ENCODE measurements at places on chromosomes 3 and 15.

DNA sequence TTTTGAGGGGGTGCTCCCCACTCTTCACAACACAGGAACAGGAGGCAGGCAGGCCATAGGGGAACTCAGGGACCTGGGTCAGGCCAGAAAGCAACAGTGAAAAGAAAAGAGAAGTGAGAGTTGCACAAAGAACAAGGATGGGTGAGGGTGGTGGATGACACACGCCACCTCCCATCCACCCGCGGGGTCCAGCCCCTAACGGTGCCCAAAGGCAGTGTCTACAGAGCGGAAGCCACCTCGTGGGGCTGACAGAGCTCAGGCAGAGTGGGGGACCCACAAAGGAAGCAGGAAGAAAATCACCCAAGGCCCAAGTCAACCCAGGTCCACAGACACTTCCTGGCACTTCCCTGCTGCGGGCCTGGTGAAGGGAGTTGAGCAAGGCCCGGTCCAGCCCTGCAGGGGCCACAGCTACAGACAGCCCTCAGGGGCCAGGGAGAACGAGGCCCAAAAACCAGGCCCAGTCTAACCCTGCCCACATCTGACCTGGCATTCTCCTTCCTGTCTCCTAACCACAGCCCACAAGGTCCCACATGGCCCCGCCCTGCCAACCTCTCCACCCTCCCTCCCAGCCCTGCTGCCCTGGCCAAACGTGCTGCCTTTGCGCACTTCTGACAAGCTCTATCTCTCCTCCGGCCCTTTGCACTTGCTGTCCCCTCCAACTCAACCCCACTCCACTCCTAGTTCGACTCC, 5.9 kb downstream of the NUP210 start:
- DNase-seq: no peak

- DNase-seq: no peak
Measured at GRCh38 chr3:156273111-156273694, 152.8 kb downstream of the KCNAB1 start.

GRCh38 chr3:189985948-189986347, 134.7 kb downstream of the P3H2 start:
- no peak for DNase-seq

GRCh38 chr3:191240486-191240885, 41.4 kb downstream of the OSTN start:
- no peak for DNase-seq
